ENCODE measurements at places on chromosomes 12 and 14. TPM values are rescaled to one million over a fixed set of nuclear protein-coding genes. Genes with fewer than 3 reads are reported as not detected.

GRCh38 chr12:92803903-92804302 lies 101.1 kb downstream of the PLEKHG7 start:
- no peak for DNase-seq

Gene CCNT1
- total RNA-seq = 26.9 TPM

DNA sequence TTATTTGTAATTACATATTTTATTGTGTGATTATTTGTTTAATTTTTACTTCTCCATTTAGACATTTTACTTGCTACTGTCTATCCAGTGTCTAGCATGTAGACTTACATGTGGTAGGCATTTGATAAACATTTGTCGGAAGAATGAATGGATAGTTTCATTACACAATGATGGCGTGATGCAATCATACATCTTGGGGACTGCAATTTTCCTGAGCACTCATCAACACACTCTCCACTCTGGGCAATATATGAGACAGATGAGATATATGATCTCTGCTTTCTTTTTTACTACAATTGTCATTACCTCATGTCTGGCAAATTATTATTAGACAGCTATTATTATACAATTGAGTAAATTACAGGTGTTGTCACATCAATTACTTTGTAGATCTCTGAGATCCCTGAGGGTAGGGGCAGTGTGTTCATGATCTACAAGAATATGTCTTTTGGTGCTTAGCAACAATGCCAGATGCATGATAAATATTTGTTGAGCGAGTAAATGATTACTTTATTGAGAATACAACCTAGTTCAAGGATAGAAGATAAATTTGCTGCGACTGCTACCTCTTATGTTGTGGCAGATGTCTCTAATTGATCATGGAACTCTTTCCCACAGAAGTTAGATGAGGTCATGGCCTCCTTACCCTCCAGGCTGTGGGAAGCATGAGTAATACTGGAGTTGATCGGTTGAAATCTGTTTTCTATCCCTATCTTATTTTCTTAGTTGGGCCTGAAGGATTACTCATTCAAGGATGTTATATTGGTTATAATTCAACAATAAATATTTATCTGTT lies 416.0 kb downstream of the LRIG3 start:
- no peak for DNase-seq

- no peak for DNase-seq
Measured at GRCh38 chr12:89642959-89643358, 65.7 kb downstream of the ATP2B1 start.

Gene SYNDIG1L
- total RNA-seq = not detected

Gene ABCD2
- total RNA-seq = 0.55 TPM

DNA sequence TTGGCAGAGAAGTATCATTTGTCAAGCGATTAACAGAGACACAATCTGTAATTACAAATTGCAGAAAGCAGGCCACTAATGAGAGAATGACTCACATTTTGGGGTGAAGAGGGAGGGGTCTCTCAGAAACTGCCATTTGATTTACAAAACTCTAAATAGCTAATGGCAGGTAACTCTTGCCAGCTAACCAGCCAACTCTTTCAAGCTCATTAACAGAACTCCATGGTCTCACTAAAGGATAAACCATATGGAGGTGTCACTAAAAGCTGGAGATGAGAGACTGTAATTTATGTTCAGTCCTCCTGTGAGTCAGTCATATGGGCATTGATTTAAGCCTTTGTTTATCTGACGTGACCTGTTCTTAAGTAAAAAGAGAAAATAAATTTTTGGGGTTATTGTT lies 336.4 kb downstream of the FOXG1 start:
- DNase-seq = no peak

- no peak for DNase-seq
Measured at GRCh38 chr12:104555648-104556047, 98.9 kb downstream of the CHST11 start.

DNA sequence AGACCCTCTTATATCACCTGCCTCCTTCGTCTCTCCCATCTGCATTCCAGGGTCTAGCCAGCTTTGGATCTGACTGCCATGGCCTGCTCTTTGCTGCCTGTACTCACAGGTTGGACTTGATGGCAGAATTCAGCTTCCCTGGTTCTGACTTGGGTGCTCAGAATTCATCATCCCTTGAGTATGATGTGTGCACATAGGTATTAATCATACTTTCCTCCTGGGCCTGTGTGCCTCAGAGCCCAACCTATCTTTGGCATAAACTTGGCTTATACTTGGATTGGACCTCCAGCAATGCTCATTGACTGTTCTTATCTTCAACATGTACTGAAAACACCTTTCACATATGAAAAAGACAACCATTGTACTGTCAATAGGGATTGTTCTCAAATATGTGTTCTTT lies 70.7 kb upstream of the LMNTD1 start:
- DNase-seq = no peak

GRCh38 chr12:13198876-13199275 lies 2.4 kb downstream of the EMP1 start:
- DNase-seq = peak; percentile 59

Gene NOS1
- not detected for total RNA-seq

Gene KRT4
- total RNA-seq = not detected

Gene COCH
- total RNA-seq = not detected

Gene CLEC9A
- not detected for total RNA-seq

GRCh38 chr12:28367993-28368392 lies 177.7 kb downstream of the CCDC91 start:
- DNase-seq = no peak

- peak; percentile 53 for DNase-seq
Measured at GRCh38 chr14:62162998-62163589, 400.9 kb downstream of the SNAPC1 start.

DNA sequence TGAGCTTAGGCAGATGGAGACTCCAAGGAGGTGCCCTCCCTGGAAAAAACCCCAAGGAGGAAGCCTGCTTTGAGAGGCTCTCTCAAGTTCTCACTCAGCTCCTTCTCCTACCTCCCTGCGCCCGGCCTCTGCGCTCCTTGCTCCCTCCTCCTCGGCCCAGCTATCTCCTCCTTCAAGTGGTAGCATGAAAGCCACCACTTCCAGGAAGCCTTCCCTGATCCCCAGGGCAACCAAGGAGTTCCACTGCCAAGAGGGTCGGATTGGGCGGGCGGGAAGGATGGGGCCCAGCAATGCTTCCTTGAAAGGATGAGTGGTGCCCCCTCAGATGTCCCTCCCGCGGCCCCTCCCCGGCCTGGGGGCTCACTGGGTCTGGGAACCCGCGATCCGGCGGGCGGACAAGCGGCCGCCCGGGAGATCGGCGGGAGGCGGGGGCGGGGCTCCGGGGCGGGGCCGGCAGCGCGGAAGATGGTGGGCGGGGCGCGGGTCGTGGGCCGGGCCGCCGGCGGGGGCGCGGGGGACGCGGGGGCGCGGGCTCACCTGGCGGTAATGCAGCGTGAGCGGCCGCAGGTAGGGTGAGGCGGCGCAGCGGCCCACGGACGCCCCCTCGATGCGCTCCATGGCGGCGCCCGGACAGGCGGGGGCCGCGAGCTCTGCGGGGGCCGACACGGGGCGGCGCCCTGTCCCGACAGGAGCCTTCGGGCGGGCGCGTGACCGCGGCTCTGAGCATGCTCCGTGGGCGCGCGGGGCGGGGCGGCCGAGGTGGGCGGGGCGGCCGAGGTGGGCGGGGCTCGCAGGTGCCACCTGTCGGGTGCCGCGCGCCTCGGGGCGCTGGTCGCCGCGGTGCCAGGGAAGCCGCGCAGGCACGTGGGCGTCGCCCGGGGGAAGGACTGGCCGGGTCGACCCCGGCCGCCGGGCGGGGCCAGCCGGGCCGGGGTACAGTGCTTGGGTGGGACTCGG lies at the start of gene NUDT14:
NUDT14 (minus strand) TSS at position 721 of the 957 bp plus-strand sequence; CDS start at position 618, 103 bp downstream.
- peak; percentile 34 for DNase-seq

GRCh38 chr12:6336889-6337853 lies 4.7 kb downstream of the TNFRSF1A start:
- DNase-seq = no peak

- DNase-seq = no peak
Measured at GRCh38 chr12:29398495-29398894, 17.5 kb upstream of the ERGIC2 start.

GRCh38 chr12:105454688-105455087 lies 124.2 kb downstream of the C12orf75 start:
- DNase-seq = no peak

Gene RPGRIP1
- not detected for total RNA-seq
